HEK293T (cell line): ENCODE measurements at places on chromosomes 6 and 20.
A peak's percentile ranks its signal among the peaks of the same experiment; 100 is the strongest.

- DNase-seq, result no peak
These were observed 36.8 kb downstream of the PNLDC1 start for GRCh38 chr6:159836718-159837490.

- no peak for DNase-seq
These were observed 90.2 kb downstream of the ADTRP start for GRCh38 chr6:11688425-11688709.

DNA sequence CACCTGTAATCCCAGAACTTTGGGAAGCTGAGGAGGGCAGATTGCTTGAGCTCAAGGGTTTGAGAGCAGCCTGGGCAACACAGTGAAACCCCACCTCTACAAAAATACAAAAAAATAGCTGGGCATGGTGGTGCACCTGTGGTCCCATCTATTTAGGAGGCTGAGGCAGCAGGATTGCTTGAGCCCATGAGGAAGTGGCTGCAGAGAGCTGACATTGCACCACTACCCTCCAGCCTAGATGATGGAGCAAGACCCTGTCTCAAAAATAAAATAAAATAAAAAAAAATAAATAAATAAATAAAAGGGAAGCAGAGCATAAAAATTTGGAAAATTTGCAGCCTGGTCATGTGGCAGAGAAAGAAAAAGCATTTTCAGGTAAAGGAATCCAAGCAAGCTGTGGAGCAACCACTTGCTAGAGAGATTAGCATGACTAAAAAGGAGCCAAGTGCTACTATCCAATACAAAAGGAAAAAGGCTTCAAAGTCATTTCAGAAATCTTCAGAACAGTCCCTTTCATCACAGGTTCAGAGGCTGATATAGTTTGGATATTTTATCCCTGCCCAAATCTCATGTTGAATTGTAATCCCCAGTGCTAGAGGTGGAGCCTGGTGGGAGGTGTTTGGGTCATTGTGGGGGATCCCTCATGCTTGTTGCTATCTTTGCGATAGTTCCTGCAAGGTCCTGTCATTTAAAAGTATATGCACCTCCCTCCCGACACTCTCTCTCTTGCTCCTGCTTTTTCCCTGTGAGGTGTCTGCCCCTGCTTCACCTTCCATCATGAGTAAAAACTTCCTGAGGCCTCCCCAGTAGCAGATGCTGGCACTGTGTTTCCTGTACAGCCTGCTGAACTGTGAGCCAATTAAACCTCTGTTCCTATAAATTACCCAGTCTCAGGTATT is 11.2 kb upstream of the TTK start:
- no peak for DNase-seq

GRCh38 chr20:63772781-63773518 is 33.4 kb downstream of the SLC2A4RG start:
- DNase-seq, result no peak

GRCh38 chr20:14599613-14600012 is 262.2 kb upstream of the FLRT3 start:
- no peak for DNase-seq

- no peak for DNase-seq
These were observed 22.9 kb upstream of the CD83 start for GRCh38 chr6:14094721-14095120.

GRCh38 chr6:159642481-159642880 is 50.6 kb downstream of the SOD2 start:
- no peak for DNase-seq

DNA sequence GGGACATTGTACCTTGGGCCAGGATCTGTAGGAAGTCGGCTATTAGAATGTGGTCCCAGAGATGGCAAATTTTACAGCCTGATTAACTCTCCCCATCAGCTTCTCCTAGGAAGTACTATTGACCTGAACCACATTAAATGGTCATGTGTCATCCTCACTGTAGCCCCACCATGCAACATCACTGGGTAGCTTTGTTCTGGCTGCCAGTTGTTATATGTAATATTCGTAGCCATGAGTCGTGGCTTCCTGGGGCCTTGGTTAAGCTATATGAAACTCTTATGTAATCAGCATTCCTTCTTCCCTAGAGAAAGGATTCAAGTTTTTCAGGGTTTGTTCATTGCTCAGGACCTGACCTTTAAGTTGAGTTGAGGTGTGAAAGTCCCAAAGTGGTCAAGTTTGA is 125.7 kb downstream of the ANKS1A start:
- DNase-seq, result no peak

DNA sequence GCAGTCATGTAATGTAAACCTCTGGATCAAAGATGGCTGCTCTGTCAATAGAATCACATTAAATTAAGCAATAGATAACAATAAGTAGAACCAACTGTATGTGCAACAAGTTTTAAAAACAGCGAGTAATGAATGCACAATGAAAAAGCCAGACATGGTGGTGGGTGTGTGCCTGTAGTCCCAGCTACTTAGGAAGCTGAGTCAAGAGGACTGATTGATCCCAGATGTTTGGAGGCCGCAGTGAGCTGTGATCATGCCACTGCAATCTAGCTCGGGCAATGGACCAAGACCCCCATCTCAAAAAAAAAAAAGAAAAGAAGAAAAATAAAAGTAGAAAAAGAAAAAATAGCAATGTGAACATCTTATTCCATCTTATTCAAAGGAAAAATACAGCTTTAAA is 558.7 kb upstream of the MMS22L start:
- DNase-seq, result no peak

DNA sequence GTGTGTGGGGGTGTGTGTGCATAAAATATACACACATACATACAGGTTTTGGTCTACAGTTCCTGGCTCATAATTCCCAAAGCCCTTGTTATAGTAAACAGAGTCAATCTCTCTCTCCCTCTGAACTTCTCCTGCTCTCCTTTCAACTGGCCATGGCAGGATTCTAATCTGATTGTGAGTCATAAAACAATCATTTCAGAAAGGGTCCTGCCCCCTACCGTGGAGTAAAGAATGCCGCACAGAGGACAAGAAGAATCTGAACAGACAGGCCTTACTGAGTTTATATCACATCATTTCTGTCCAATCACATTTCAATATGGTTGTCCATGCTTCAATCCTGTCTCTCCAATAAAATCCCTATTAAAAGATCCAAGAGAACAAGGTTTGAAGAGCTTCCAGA is 416.9 kb downstream of the FRK start:
- peak; percentile 11 for DNase-seq

GRCh38 chr20:675033-675452 is 559 bp downstream of the SCRT2 start:
- no peak for DNase-seq

DNA sequence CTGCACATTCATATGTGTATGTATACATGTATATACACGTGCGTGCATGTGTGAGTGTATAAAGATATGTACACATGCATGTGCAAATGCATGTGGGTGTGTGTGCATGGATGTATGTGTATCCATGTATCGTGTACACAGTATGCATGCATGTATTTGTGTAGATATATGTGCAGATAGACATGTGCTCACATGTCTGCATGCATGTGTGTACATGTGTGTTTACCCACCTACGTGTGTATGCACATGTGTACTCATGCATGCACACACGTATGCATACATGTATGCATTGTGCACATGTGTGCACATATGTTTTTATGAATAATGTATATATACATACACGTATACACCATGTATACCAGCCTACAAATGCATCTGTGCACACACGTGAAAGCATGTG is 80.3 kb upstream of the ZNF322 start:
- no peak for DNase-seq

DNA sequence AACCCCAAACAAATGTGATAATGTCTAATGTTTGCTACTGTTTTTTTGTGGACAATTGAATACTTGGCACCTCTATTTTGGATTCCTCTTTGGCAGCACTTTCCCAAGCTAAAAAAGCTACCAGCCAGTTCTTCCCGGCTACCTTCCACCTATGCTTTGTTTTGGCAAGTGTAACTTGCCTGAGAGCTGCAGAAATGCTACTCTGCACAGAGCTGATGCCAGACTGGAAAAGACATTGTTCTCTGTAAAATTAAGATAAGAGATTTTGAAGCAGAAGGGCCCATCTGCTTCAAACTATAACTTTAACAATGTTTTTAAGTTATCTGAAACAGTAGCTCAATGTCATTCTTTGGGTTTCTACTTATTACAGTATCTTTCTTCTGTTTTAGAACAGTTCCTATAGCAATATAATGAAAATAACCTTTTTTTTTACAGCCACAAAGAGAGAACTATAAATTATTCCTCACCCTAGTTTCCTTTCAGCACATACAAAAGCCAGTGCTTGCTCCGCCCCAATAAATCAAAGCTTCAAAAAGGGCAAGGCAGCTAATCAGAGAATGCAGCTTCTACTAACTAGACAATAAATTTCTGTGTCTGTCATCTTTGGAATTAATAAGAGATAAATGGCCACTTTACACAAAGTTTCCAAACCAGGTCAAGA is 183.1 kb downstream of the UBE3D start:
- DNase-seq, result no peak

GRCh38 chr6:11621119-11621518 is 83.6 kb downstream of the TMEM170B start:
- no peak for DNase-seq

- DNase-seq, result no peak
These were observed 81.5 kb downstream of the CDH4 start for GRCh38 chr20:61333484-61334108.

GRCh38 chr20:4848041-4848440 is 126.3 kb downstream of the PRND start:
- no peak for DNase-seq

DNA sequence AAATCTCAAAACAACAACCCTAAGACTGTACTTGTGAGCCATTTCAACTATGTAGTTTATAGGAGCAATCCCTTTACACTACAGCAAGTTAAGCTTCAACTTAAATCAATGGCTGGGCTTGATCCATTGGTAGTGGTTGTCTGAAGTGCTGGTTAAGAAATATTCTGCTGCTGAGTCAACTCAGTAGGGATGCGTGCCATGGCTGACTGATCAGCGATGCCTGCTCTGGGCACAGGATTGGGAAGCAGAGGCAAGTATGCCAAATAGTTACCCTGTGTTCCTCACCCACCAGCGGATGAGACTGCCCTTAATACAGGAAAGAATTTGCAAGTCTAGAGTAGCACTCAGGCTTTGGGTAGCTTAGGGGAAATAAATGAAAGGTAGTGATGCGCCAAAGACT is 41.5 kb downstream of the GCM1 start:
- no peak for DNase-seq

GRCh38 chr6:7432391-7433120 is 42.9 kb downstream of the RIOK1 start:
- no peak for DNase-seq

- DNase-seq, result no peak
These were observed 38.9 kb downstream of the STK35 start for GRCh38 chr20:2140561-2140960.

DNA sequence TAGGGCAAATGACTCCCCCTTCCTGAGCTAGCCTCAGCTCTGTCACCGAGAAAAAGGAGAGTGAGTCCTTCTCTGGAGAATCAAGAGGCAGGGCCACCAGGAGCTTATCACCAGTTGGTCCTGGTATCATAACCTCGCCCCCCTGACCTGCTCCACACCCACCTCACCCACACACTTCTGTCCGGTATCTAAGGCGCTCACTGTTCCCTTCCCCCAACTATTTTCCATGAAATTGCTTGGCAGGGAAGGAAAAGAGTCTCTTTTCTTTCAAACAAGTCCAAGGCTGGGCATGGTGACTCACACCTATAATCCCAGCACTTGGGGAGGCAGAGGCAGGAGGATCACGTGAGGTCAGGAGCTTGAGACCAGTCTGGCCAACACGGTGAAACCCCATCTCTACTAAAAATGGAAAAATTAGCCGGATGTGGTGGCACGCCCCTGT is 77.6 kb downstream of the ZMYND8 start:
- no peak for DNase-seq

- DNase-seq, result no peak
These were observed 93.6 kb downstream of the FYN start for GRCh38 chr6:111779660-111780059.

- DNase-seq, result no peak
These were observed 58.0 kb downstream of the TOX2 start for GRCh38 chr20:43972692-43973091.

GRCh38 chr6:111843347-111844147 is 29.7 kb downstream of the FYN start:
- DNase-seq, result no peak

- DNase-seq, result no peak
These were observed 126.0 kb upstream of the TENT5A start for GRCh38 chr6:81878479-81878878.

- no peak for DNase-seq
These were observed 330.0 kb downstream of the ZFAND3 start for GRCh38 chr6:38149531-38149930.

DNA sequence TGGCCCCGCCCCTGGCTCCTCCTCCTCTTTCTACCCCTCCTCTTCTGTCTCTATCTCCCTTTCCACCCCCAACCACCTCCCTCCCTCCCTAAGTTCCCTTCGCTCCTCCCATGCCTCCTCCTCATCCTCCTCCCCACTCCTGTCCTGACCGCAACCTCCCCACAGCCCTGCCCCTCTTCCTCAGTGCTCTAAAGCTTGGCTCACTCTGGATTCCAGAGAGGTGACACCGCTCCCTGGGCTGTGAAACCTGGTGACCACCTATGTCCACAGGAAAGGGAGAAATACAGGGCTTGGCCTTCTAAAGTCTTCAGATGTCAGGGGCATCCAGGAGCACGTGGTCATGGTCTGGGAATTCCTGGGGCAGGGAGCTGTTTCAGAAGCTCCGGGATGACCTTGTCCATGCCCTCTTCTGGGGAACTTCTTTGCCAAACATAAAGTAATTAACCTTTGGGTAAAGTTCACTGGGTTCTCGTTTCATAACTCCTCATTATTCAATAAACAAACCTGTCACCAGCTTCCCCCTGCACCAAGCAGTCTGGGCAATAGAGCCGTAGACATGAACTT is 345 bp upstream of the CST5 start:
- DNase-seq, result no peak

DNA sequence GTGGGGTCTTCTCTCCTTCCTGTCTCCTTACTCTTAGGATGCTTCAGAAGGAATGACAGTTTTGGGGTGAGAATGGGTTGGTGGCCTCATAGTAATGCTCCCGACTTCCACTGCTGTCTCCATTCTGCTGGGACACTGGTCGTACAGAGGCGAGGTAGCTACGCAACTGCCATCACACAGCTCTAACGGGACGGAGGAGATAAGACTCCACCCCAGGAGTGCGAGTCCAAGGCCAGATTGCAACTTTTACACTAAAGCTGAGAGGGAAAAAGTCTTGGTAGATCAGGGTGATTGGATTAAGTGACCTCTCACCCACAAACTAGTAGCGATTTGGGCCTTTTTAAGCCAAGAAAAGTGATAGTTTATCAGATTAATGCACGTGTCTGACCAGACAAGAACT is 1.8 kb upstream of the PRR18 start:
- no peak for DNase-seq

- DNase-seq, result no peak
These were observed 168.9 kb downstream of the FRK start for GRCh38 chr6:115891750-115892149.
